Fibroblast of skin of right biceps (primary cell): ENCODE measurements at places on chromosomes 5 and 9.

DNA sequence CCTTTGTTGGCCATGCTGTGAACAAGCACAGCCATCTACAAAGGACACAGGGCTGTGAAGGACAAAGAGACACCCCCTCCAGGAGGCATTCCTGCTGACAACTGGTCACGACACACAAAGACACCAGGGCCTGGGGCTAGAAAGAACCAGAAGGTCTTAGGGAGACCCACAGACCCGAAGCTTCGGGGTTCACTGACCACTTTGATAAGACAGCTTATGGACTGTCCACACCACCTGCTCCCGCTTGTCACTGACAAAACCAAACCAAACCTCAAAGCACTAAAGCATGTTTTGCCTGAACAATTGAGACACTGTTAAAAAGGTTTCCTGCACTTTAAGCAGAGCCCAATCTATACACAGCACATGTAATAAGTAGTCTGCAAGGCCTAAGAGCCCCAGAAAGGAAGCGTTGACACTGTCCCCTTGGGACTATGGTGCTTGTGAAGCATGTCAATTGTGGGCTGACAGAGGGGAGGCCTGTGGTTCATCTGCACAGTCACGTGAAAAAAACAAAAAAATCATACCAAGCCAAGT lies 185.0 kb downstream of the GAPVD1 start:
- DNase-seq: peak; percentile 19

GRCh38 chr5:139708877-139709581 lies 60.9 kb downstream of the CXXC5 start:
- peak; percentile 61 for DNase-seq

DNA sequence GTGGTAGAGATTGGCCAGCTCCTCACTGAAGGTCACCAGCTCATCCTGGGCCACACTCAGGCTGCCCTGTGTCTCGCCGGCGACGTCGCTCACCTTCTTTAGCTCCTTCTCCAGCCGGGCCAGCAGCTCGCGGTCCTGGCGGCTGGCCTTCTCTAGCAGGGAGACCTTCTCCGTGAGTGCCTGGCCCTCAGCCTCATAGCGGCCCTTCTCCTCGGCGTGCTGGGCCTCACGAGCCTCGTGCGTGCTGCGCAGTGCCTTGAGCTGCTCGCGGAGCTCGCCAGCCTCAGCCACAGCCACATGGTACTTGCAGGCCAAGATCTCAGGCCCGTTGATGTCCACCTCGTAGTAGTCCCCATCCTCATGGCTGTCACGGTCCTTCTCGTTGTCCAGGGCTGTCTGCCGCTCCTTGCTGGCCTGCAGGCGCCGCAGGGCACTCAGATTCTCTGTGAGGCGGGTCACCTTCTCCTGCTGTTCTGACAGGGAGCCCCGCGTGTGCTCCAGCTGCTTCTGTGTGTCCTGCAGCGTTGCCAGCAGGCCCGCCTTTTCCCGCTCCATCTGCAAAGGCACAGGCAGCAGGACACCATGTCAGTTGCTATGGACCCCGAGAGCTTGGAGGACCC lies 45.5 kb downstream of the BICD2 start:
- DNase-seq: no peak

DNA sequence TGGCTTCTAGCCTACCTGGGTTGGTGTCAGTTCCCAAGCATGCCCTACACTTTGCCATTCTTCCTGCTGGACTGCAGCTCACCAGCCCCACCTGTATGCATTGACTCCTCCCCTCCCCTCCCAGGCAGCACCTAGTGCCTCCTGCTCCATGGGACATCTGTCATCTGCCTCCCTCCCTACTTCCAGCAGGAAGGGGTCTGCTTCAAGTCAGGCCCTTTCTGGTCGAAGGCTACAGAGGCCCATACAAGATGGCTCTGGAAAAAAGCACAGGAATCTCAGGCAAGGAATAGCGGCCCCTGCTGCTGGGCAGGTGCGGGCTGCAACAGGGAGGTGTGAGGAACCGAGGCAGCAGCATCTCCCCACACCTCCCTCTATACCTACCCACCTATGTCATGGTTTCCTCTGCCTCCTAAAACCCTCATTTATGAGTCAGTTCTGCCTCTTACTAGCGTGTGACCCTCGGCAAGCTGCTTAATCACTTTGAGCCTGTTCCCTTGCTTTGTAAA lies 19.7 kb downstream of the WWC1 start:
- DNase-seq: no peak

DNA sequence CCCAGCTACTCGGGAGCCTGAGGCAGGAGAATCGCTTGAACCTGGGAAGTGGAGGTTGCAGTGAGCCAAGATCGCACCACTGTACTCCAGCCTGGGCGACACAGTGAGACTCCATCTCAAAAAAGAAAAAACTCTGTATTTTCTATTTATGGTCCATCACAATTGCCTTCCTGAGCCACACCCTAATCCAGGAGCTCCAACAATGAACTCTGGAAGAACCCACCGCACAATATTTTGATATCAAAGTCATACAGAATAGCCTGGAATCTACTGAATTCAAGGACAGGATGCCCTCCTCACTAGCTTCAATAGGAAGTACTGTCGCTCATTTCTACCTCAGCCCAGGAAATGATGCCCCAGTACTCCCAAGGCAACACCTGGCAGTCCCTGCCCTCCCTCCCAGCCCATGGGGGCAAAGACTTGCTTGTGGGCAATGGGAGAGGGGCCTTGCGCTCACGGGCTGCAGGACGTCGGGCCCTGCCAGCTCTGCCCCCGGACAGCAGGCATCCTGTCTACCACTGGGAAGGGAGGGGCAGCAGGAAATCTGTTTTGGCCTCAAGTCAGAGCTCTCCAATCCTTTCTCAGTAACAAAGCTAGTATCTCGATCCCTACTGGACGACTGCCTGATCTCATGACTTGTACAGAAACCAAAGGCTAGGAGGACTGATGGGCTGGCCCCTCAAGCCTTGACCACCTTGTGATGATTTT lies 19.7 kb downstream of the UBAC1 start:
- DNase-seq: no peak

- DNase-seq: no peak
Measured at GRCh38 chr9:76463211-76463610, 4.2 kb downstream of the GCNT1 start.

GRCh38 chr9:82582693-82583092 lies 480.2 kb downstream of the RASEF start:
- DNase-seq: no peak

- DNase-seq: peak; percentile 17
Measured at GRCh38 chr5:138901716-138902115, 26.6 kb upstream of the LRRTM2 start.

GRCh38 chr9:113626735-113627495 lies 163.4 kb downstream of the RGS3 start:
- no peak for DNase-seq

- DNase-seq: no peak
Measured at GRCh38 chr9:16624744-16625117, 245.7 kb downstream of the BNC2 start.
